ENCODE measurements at places on chromosomes 3 and 15. TPM values are rescaled to one million over a fixed set of nuclear protein-coding genes. Genes with fewer than 3 reads are reported as not detected.
A peak's percentile ranks its signal among the peaks of the same experiment; 100 is the strongest.

The SUCNR1 gene
- 0.36 TPM for total RNA-seq

DNA sequence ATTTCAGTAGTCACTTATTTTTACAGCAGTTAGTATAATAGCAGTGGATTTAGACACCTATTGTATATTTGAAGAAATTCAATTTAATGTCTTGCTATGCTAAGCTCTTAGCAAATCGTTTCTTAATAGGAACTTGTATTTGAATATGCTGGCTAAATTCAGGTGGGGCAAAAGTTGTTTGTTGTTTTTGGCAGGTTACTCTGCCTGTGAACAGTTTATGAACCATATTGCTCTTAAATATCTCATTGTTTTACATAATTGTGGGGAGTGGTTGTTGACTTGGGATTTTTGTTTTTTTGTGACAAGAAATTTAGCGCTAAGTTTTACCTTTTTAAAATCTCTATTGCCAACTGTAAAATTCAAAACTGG is 43.4 kb downstream of the NR2C2 start:
- no peaks in the 10 kb centered on the region for H3K27me3 ChIP-seq
- no peak overlapping the region for H3K27ac ChIP-seq
- no peak overlapping the region for H3K4me3 ChIP-seq
- H3K36me3 ChIP-seq, result no peaks in the 10 kb centered on the region

DNA sequence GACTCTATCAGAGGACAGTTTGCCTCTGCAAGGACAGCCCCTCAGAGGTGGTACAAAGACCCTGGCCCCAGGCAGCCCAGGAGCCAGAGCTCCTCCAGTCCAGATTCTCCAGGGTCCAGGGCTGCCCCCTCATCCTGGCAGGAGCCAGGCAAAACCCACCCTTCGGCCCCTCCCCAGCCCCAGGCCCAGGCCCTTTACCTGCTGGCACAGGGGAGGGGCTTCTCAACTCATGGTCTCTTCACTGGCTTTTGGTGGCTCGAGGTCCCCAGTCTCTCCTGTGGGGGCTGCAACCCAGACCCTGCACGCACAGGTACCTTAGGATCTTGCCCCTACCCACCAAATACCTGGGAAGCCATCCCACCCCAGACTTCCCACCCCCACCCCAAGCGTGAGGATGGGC is 8.5 kb downstream of the NEIL1 start:
- no peaks in the 10 kb centered on the region for H3K27me3 ChIP-seq
- no peak overlapping the region for H3K4me3 ChIP-seq
- DNase-seq, result peak; percentile 50
- H3K27ac ChIP-seq, result no peak overlapping the region

- H3K27me3 ChIP-seq, result no peaks in the 10 kb centered on the region
- DNase-seq, result no peak
- no peak overlapping the region for H3K27ac ChIP-seq
- H3K4me1 ChIP-seq, result no peaks in the 10 kb centered on the region
Measured at GRCh38 chr3:156718622-156719306, 44.4 kb downstream of the TIPARP start.

- H3K27ac ChIP-seq, result no peak overlapping the region
- no peaks in the 10 kb centered on the region for H3K36me3 ChIP-seq
- H3K4me1 ChIP-seq, result no peaks in the 10 kb centered on the region
- no peak for DNase-seq
- H3K4me3 ChIP-seq, result no peak overlapping the region
Measured at GRCh38 chr3:115616461-115616860, 6.8 kb upstream of the GAP43 start.

DNA sequence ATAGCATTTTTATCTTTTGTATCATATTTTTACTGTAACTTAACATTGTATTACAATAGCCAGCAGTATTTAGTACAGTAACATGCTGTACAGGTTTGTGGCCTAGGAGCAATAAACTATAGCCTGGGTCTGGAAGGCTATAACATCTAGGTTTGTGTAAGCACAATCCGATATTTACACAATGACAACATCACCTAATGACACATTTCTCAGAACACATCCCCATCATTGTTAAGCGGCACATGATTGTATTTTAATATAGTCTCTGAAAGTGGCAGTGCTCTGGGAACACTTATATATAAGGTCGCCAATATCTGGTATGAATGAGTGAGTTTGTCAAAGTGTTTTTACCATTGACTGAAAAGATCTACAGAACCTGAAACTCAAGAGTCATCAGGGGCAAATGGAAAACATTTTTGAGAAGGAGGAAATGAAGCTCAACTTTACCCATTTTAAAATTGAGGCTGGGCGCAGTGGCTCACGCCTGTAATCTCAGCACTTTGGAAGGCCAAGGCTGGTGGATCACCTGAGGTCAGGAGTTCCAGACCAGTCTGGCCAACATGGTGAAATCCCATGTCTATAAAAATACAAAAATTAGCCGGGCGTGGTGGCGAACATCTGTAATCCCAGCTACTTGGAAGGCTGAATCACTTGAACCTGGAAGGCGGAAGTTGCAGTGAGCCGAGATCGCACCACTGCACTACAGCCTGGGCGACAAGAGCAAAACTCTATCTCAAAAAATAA is 38.8 kb upstream of the TNFSF10 start:
- H3K4me1 ChIP-seq, result peaks cover 17% of the 10 kb centered on the region
- H3K36me3 ChIP-seq, result no peaks in the 10 kb centered on the region
- H3K27ac ChIP-seq, result peak overlapping the region; percentile 67

DNA sequence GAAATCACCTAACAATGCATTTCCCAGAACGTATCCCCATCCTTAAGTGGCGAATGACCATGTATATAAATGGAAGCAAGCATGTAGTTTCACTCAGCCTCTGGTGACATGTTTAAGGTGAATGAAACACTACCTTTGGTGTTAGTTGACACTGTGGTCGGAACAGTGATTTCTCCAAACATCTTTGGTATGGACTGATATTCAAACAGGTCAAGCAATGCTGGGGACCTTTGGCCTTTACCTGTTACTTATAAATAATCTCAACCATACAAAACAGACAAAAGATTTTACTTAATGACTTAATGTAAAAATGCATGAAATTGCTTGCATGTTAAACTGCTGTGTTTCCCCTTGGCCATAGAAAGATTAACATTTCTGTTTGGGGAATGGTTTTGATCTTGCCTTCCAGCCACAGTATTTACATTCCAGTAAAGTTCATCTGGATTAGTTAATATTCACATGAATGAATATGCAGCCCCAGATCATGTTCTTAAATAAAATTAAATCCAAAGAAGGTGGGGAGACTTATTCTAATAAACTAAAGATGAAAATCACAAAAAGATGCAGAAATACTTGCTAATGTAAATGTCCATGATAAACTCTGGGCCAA is 74.4 kb upstream of the HES1 start:
- H3K36me3 ChIP-seq, result no peaks in the 10 kb centered on the region
- peaks cover 4% of the 10 kb centered on the region for H3K4me1 ChIP-seq
- H3K27me3 ChIP-seq, result no peaks in the 10 kb centered on the region
- H3K27ac ChIP-seq, result no peak overlapping the region
- no peak for DNase-seq

GRCh38 chr3:112745567-112746248 is 101.0 kb downstream of the CD200R1L start:
- H3K4me1 ChIP-seq, result peaks cover 5% of the 10 kb centered on the region
- H3K27ac ChIP-seq, result peak overlapping the region; percentile 13
- no peak for DNase-seq
- no peaks in the 10 kb centered on the region for H3K27me3 ChIP-seq
- no peak overlapping the region for H3K4me3 ChIP-seq

GRCh38 chr3:6965881-6966280 is 105.0 kb downstream of the GRM7 start:
- no peak for DNase-seq
- H3K4me3 ChIP-seq, result no peak overlapping the region
- H3K36me3 ChIP-seq, result no peaks in the 10 kb centered on the region
- no peaks in the 10 kb centered on the region for H3K4me1 ChIP-seq
- no peak overlapping the region for H3K27ac ChIP-seq

The CCDC39 gene
- total RNA-seq, result not detected

DNA sequence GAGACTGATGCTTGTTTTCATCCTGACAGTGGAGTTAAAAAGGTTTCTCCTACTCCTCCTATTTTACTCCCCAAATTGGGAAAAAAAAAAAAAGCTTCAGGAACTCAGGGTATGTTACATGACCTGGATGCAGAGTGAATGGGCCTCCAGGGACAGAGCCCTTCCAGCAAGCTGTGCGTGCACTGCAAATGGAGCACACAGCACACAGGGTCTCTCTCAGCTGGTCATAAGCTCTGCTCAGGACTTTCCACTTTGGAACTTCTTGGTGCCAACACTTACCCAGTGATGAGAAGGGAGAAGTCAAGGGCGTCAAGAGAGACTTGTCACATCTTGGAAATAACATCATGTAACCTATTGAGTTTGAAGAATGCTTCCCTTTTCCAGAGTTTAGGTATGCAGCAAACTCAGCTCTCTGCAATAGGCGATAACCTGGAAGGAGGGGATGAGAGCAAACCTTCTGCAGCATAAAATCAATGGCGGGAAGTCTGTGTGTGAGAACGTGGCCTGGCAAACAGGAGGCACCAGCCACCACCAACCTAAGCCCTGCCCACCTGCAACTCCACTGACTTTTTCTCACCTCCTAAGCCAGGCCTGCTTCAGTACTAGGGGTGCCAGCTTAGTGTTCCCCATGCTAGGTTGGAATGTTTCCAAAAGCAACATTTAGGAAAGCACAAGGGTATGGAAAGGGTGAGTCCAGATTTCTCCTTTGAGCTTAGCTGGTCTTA is 39.8 kb downstream of the MYZAP start:
- H3K4me1 ChIP-seq, result peaks cover 23% of the 10 kb centered on the region
- no peak for DNase-seq
- H3K4me3 ChIP-seq, result no peak overlapping the region
- H3K36me3 ChIP-seq, result no peaks in the 10 kb centered on the region

DNA sequence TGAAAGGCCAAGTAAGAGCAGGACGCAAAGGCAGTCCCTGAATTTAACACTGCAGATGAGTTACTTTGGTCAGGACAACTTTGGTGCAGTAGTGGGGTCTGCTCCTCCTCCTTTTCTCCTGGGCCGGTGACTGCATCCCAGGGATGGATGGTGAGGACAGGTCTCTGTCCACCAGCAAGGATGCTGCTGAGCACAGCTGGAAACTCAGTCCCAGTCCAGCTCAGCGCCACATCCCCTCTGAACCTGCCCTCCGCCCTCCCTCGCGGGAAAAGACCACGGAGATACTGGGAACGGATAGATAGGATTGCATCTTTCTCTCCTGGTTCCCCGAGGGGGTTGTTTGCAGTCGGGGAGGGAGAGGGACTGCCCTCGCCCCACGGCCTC is 13.8 kb downstream of the GRAMD2A start:
- H3K27ac ChIP-seq, result no peak overlapping the region
- DNase-seq, result no peak
- H3K4me1 ChIP-seq, result peaks cover 15% of the 10 kb centered on the region
- H3K27me3 ChIP-seq, result peaks cover 52% of the 10 kb centered on the region

- H3K27me3 ChIP-seq, result no peaks in the 10 kb centered on the region
- no peaks in the 10 kb centered on the region for H3K36me3 ChIP-seq
- no peak overlapping the region for H3K4me3 ChIP-seq
- peaks cover 4% of the 10 kb centered on the region for H3K4me1 ChIP-seq
- no peak for DNase-seq
Measured at GRCh38 chr3:123148772-123149171, 53.0 kb upstream of the SEC22A start.

GRCh38 chr15:69480932-69481331 is 28.3 kb downstream of the RPLP1 start:
- H3K4me1 ChIP-seq, result no peaks in the 10 kb centered on the region
- no peak overlapping the region for H3K27ac ChIP-seq
- no peak overlapping the region for H3K4me3 ChIP-seq
- DNase-seq, result no peak

DNA sequence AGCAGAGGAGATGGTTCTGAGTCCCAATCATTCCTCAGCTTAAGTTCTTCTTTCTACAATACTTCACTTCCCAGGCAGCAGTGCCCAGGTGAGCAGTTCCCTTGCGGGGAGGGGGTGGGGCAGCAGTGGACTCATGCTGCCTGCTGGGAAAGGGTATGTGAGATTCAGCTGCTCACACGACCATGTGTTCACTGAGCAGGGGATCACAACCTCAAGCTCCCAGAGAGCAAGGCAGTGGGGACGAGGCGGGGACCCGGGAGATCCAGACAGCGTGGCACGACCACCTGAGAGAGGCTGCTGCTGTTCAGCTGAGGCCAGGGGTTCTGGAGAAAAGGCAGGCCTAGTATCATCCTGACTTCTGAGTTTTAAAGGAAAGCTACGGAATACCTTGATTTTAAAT is 166.6 kb downstream of the XXYLT1 start:
- DNase-seq, result peak; percentile 29
- H3K4me1 ChIP-seq, result peaks cover 22% of the 10 kb centered on the region
- H3K27ac ChIP-seq, result no peak overlapping the region
- no peaks in the 10 kb centered on the region for H3K27me3 ChIP-seq
- H3K4me3 ChIP-seq, result no peak overlapping the region
- no peaks in the 10 kb centered on the region for H3K36me3 ChIP-seq

- H3K4me1 ChIP-seq, result peaks cover 3% of the 10 kb centered on the region
- H3K27me3 ChIP-seq, result no peaks in the 10 kb centered on the region
Measured at GRCh38 chr15:32729700-32730395, 12.0 kb downstream of the GREM1 start.

DNA sequence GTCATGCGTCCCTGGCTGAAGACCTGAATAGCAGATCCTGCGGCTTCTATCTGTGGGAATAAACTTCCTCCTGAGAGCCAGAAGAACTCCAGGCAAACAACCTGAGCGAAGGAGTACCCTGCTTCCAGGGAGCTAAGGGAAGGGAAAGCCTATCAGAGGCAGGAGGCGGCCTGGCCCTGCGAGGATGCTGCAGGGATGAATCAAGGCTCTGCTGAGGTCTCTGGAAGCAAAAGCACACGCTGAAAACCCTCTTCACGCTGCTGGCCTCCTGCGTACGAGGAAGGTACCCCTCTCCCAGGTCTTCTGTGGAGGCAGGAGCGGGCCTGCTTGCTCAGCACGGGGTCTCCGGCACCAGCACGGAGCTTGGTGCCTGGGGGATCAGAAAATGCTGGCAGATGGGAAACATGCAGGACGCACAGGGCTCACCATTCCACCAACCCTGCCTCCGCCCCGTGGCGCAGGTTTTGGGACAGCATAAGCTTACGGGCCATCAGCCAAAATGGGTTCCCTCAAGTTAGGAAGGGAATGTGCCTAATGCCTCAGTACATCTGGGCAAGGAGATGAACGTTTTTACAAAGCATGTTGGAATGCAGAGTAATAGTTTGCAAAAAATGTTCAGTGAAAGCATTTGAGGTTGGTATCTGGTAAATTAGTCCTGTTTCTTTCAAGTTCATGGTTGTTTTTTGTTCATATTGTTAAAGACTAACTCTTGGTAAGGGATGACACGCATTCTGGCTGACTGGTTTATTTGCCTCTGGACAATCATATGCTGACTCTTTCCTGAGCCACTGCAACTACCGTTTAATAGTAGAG is 72.3 kb downstream of the CHSY1 start:
- no peak for DNase-seq
- no peak overlapping the region for H3K27ac ChIP-seq
- H3K4me3 ChIP-seq, result no peak overlapping the region
- no peaks in the 10 kb centered on the region for H3K4me1 ChIP-seq
- H3K27me3 ChIP-seq, result no peaks in the 10 kb centered on the region
- H3K36me3 ChIP-seq, result peaks cover 17% of the 10 kb centered on the region

The SMCO1 gene
- not detected for total RNA-seq

- DNase-seq, result no peak
- no peaks in the 10 kb centered on the region for H3K36me3 ChIP-seq
- H3K27ac ChIP-seq, result no peak overlapping the region
- H3K27me3 ChIP-seq, result no peaks in the 10 kb centered on the region
Measured at GRCh38 chr15:95880630-95881029, 449.9 kb upstream of the NR2F2 start.
